A673 (cell line): ENCODE measurements at places on chromosomes 13 and 19.
A peak's percentile ranks its signal among the peaks of the same experiment; 100 is the strongest.

DNA sequence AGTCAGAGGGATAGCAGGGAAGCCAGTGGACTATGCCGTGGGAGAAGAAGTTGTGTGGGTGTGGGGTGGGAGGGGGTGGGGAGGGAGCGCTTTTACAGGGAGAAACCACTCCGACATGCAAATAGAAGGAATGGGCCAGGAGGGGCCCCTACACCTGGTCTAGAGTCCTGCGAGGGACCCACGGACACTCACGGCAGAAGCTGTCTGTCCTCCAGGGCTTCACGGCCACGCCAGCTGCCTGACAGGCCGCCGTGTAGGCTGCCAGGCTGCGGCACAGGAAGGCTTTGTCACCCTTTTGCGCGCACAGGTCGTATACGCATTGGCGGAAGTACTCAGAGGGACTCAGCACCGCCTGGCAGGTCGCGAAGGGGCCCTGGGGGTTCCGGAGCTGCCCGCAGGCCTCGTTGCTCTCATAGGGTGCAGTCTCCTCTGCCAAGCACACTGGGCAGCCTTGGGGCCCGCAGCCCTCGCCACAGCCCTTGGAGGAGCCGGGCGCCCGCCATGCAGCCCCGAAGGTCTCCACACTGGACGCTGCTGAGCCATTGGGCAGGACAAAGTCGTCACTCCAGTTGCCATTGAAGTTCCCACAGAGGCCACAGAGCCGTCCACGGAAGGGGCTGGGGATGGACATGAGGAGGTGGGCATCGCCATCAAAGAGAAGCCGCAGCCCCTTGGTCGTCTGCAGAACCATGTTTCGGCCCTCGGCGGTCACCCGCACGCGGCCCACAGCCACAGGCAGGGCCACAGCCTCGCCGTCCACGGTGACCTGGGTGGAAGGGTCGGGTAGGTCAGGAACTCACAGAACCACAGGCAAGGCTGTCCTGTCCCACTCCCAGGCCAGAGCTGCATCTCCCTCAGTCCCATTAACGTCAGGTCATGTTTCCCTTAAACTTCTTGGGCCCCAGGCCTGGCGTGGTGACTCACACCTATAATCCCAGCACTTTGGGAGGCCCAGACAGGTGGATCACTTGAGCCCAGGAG lies 26.0 kb upstream of the FBL start:
- H3K36me3 ChIP-seq = peaks cover 4% of the 10 kb centered on the region
- no peak for DNase-seq
- H3K4me1 ChIP-seq = no peaks in the 10 kb centered on the region
- no peak overlapping the region for H3K4me3 ChIP-seq

DNA sequence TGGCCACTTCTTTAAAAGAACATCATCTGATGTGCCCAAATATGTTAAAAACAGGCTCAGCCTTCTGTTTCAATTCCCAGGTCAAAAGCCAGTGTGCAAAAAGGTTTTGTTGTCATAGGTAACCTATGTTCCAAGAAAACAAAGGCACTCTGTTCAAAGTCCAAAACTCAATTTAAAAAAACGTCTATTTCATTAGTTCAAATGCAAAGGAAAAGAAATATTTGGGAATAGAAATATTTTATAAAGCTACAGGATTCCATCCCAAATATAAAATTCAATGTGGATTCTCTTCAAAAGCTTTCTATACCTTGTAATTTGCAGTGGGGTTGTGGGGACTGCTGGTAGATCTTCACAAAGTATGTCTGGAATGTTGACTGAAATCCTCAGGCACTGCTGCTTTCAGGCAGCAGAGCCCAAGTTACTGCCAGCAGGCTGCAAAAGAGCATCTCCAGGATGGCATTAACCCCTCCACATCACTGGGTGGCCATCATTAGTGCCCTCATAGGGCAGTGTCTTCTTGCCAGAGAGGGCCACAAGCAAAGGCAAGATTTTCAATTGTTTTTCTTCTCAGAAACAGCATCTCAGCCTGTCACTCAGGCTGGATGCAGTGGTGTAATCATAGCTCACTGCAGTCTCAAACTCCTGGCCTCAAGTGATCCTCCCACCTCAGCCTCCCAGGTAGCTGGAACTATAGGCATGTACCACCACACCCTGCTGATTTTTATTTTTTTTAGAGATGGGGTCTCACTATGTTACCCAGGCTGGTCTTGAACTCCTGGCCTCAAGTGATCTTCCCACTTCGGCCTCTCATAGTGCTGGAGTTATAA lies 22.8 kb upstream of the STK24 start:
- no peaks in the 10 kb centered on the region for H3K36me3 ChIP-seq
- H3K4me1 ChIP-seq = no peaks in the 10 kb centered on the region
- no peak overlapping the region for H3K4me3 ChIP-seq

DNA sequence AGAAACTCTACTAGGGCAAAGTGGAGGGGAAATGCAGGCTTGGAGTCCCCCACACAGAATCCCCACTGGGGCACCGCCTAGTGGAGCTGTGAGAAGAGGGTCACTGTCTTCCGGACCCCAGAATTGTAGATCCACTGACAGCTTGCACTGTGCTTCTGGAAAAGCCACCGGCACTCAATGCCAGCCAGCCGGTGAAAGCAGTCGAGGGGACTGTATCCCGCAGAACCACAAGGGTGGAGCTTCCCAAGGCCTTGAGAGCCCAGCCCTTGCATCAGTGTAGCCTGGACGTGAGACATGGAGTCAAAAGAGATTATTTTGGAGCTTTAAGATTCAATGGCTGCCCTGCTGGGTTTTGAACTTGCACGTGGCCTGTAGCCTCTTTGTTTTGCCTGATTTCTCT lies 47.2 kb upstream of the FAM124A start:
- no peak for DNase-seq
- H3K27ac ChIP-seq = no peak overlapping the region
- H3K27me3 ChIP-seq = no peaks in the 10 kb centered on the region

GRCh38 chr19:48798937-48799336 lies 11.9 kb downstream of the BCAT2 start:
- H3K36me3 ChIP-seq = no peaks in the 10 kb centered on the region
- no peak overlapping the region for H3K4me3 ChIP-seq
- peaks cover 10% of the 10 kb centered on the region for H3K4me1 ChIP-seq
- peak; percentile 70 for DNase-seq
- no peaks in the 10 kb centered on the region for H3K27me3 ChIP-seq

- H3K4me3 ChIP-seq = peak overlapping the region; percentile 38
- H3K27me3 ChIP-seq = no peaks in the 10 kb centered on the region
- peak overlapping the region; percentile 62 for H3K27ac ChIP-seq
- no peak for DNase-seq
- H3K4me1 ChIP-seq = no peaks in the 10 kb centered on the region
Observed at GRCh38 chr13:97077341-97077740, 83.1 kb upstream of the OXGR1 start.

DNA sequence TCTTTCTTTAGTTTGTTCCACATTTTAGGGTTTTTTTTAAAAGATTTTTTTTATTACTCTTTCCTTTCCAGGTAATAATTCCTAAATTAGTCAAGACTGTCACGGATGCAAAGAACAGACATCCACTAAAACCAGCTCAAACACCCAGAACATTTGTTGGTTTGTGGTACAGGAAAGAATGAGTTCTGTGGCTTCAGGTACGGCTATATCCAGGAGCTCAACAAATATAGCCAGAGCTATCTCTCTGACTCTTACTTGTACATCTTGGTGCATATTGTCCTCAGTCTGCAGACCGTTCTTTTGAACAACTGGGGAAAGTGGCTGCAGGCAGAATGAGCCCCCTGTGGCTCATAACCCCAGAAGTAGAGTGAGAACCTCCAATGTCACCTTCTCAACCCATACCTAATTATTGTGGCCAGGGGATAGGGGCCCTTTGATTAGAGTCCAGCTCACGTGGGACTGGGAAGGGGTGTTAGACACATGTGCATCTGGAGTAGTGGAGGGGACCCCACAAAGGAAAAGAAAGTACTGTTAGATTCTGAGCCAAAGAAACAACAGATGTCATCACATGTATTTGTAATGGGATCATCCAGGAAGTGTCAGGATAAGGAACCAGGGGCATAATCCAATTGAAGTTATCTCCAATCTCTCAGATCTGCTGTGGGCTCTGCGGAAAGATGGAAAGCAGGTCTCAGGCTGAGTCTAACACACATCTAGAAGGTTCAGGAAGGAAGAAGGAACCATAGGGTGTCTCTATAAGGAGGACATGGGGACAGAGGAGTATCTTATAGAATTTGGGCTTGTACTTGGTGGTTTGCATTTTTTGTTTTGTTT lies 1.9 kb upstream of the ZNF358 start:
- DNase-seq = no peak
- no peaks in the 10 kb centered on the region for H3K4me1 ChIP-seq
- H3K27me3 ChIP-seq = no peaks in the 10 kb centered on the region
- H3K36me3 ChIP-seq = no peaks in the 10 kb centered on the region
- no peak overlapping the region for H3K27ac ChIP-seq

GRCh38 chr19:10981252-10981895 lies 20.5 kb downstream of the SMARCA4 start:
- H3K36me3 ChIP-seq = peaks cover 20% of the 10 kb centered on the region
- no peak overlapping the region for H3K4me3 ChIP-seq
- peaks cover 5% of the 10 kb centered on the region for H3K4me1 ChIP-seq
- DNase-seq = no peak
- no peaks in the 10 kb centered on the region for H3K27me3 ChIP-seq

DNA sequence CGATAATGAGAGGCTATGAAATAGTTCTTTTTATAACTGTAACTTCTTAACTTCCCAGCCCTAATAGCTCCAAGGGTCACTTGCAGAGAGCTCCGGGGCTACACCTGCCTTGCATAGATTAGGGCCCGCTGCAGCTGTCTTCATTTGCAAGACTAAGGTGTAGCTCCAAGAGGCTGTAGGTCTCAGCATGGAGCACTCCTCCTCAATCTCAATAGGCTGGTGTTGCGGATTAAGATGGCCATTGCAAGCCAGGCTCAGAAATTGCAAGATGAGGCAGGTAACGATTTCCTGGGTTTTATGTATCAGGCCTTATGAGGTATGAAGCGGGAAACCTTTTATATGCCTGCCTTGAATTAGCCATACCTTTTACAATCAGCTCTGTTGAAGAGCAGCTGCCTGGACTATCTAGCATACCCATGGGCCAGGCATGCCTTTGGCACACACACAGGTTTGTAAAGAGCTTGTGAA lies 185.7 kb downstream of the TM9SF2 start:
- DNase-seq = no peak
- H3K27ac ChIP-seq = peak overlapping the region; percentile 83
- no peak overlapping the region for H3K4me3 ChIP-seq
- no peaks in the 10 kb centered on the region for H3K27me3 ChIP-seq

DNA sequence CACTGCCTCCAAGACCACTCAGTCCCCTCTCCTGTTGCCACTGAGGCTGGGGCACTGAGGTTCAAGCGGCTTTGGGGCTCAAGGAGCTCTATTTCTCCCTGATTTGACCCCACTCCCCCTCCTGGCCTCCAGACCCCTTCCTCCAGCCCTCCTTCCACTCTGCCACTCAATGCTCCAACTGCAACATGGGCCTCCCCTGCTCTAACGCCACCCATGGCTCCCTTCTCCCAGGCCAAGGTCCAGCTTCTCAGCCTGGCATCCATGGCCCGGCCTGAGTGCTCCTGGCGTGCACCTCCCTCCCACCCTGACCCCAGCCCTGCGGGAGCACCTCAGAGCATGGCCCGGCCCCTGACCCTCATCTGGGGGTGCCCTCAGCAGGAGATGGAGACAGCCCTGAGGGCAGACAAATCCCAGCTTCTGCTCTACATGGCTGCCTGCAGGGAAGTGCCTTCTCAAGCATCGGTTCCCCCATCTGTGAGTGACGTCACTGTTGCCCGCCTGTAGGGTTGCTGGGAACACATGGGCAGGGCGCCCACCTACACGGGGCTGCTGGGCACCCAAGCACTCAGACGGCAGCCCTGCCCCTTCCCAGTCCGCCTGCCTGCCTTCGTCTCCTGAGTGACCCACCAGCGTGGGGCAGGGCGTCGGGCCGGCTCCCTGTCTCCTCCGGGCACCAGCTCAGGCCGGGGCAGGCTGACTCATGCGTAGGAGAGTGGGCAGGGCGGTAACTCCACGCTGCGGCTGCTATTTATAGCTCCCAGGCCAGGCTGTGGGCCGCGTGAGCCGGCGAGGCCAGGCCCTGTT lies 1.6 kb upstream of the DIRAS1 start:
- no peak overlapping the region for H3K27ac ChIP-seq
- no peak overlapping the region for H3K4me3 ChIP-seq
- H3K36me3 ChIP-seq = no peaks in the 10 kb centered on the region
- peaks cover 11% of the 10 kb centered on the region for H3K27me3 ChIP-seq
- peaks cover 5% of the 10 kb centered on the region for H3K4me1 ChIP-seq
